WTC11 (cell line): ENCODE measurements at places on chromosomes 11 and 22. TPM values are rescaled to one million over a fixed set of nuclear protein-coding genes. Genes with fewer than 3 reads are reported as not detected.

DNA sequence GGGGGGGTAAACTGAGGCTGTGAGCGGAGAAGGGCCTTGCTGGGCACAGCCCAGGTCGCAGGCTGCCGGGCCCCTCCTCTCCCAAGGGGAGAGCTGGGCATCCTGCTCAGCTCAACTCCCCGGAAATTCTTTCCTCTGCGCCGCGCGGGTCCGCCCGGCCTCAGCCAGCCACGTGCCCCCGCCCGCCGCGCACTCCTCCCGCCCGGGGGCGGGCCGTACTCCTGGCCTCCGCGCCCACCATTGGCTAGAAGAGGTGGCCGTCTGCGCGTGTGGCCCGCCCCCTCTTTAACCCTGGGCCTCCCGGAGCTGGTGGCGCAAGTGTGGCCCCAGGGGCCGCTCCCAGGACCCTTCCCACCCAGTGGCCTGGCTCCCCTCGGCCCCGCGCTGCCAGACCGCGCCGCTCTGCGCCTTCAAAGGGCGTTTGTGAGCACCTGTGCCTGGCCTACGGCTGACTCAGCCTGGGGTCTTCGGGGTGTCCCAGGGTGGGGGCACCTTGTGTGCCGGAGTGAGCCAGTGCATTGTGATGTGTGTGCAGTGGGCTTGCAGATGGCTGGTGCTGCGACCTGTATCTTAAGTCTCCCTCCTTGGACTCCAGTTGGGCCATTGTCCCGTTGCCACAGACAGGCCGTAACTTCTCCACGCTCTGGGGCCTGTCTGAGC, 2.0 kb downstream of the MRGPRF start:
- DNase-seq: peak; percentile 85

- no peak for DNase-seq
Observed at GRCh38 chr11:127683321-127683720, 682.8 kb upstream of the KIRREL3 start.

- DNase-seq: no peak
Observed at GRCh38 chr11:395866-396265, 1.9 kb downstream of the PKP3 start.

DNA sequence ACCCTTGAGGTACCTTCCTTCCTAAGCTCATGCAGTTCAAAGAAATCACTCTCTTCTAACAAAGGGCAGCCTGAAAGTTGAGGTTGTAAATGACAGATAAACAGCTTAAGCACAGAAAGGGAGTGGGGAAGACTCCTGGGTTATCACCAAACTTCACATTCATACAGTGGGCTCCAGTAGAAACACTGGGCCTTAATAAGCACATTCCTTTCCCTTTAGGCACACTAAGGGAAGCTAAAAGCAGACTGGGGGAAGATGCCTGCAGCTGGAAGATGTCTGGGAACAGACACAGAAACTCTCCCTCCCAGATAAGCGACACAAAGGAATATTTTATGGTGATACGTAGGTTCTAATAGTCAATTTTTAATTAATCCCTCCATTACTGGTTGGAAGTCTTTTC, 350.3 kb upstream of the MPPED2 start:
- DNase-seq: no peak

DNA sequence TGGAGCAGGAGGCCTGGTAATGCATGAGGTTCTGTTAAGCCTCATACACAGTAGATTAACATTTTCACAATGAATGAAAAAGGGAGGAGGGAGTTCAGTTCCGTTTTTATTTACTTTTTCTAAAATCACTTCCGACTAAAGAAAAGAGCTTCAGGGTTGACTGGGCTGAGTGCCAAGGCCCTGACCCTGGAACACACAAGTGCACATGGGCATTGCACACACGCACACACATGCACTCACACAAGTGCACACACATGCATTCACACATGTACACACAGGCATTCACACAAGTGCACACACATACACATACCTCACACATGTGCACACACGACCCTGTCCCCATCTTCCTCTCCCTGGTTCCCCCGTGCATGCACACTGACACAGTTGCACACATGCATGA, 303.3 kb downstream of the BRD1 start:
- no peak for DNase-seq

- no peak for DNase-seq
Observed at GRCh38 chr11:102653744-102654291, 28.7 kb upstream of the MMP20 start.

DNA sequence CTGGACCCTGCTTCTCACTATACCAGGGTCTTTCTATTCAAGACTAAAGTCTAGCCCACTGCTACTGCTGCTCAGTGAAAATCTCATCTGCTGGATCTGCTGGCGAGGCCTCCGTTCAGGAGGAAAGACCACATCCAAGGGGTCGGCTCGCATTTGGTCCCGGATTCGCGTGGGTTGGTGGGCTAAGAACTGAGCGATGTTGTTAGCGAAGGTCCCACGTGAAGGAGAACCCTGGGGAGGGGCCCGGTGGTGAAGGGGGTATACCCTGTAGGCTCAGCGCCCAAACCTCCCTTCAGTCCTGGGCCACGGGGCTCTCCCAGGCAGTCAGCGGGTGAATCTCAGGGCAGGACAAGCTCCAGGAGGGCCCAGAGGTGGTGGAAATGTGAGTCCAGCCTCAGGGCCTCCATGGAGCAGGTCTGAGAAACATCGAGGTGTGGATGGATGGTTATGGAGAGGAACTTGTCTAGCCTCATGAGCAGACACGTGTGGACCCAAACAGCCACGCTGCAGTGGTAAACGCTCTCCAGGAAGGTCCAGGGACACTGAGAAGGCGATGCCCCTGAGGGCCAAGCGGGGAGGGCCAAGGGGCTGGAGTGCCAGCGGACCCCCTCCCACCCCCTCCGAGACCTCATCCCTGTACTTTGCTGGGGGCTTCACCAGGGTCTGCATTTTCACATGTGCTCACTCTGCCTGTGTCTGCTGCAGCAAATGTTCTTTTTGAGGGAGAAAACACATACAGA, 152.3 kb downstream of the CTTN start:
- no peak for DNase-seq

DNA sequence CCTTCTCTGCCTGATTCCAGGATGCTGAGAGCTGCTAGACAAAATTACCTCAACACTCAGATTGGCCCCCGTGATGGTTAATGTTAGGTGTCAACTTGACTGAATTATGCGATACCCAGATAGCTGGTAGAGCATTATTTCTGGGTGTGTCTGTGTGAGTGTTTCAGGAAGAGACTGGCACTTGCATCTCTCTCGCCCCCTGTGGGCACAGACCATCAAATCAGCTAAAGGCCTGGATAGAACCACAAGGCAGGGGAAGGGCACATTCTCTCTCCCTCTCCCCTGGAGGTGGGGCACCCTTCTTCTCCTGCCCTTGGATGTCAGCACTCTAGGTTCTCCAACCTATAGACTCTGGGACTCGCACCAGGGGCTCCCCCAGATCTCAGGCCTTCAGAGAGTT, 79.7 kb downstream of the KIRREL3 start:
- DNase-seq: peak; percentile 19

DNA sequence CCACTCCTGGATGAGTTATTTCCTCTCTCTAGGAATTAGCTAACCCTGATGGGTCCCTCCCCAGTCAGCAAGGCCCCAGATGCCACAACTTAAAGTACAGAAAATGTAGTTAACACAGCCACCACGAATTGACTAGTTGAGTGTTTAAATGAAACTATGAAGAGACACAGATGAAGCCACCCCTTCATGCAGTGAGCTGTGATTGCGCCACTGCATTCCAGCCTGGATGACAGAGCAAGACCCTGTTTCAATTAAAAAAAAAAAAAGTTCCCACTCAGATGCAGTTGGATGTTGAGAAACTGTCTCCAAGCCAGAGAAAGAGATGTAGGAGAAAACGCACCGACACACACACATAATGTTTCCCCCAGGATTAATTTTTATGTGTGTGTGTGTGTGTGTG, 53.3 kb downstream of the SCN3B start:
- DNase-seq: no peak

The INS gene
- total RNA-seq: 0.44 to 0.62 TPM in 2 of 3 replicates, not detected in the other

The SMIM35 gene
- not detected in 3 replicates for total RNA-seq

The C1QTNF4 gene
- 9.5 to 10.7 TPM (median 9.5 TPM) in 3 replicates for total RNA-seq

The IGLL1 gene
- not detected in 3 replicates for total RNA-seq

The NXPE2 gene
- total RNA-seq: not detected in 3 replicates

The NOX4 gene
- total RNA-seq: 0.78 to 1.5 TPM (median 1.1 TPM) in 3 replicates
